ENCODE measurements at places on chromosomes 7 and 10.

- DNase-seq, result no peak
Observed at GRCh38 chr7:42549866-42550485, 313.0 kb upstream of the GLI3 start.

- DNase-seq, result no peak
Observed at GRCh38 chr10:121900443-121901174, 27.2 kb downstream of the ATE1 start.

GRCh38 chr7:28060371-28060950, 120.1 kb downstream of the JAZF1 start:
- DNase-seq, result no peak

- DNase-seq, result no peak
Observed at GRCh38 chr7:134332892-134333291, 16.2 kb upstream of the SLC35B4 start.

DNA sequence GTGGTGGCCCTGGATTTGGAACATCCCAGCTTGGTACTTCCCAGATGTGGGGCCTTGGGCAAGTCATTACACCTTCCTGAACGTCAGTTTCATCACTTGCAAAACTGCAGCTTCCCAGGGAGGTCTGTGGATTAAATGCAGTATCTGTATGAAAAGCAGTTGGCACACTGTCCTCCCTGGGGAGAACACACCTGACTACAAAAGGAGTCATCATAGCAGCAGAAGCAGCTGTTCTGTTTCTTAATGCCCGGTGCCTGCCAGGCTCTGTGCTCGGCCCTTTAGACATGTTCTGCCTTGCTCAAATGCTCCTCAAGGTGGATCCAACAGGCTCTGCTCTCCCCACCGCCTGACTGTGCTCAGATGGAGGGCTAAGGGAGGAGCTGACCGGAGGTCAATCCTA, 31.0 kb downstream of the CDCA7L start:
- DNase-seq, result no peak

- no peak for DNase-seq
Observed at GRCh38 chr10:101136007-101136707, 5.1 kb downstream of the TLX1 start.

DNA sequence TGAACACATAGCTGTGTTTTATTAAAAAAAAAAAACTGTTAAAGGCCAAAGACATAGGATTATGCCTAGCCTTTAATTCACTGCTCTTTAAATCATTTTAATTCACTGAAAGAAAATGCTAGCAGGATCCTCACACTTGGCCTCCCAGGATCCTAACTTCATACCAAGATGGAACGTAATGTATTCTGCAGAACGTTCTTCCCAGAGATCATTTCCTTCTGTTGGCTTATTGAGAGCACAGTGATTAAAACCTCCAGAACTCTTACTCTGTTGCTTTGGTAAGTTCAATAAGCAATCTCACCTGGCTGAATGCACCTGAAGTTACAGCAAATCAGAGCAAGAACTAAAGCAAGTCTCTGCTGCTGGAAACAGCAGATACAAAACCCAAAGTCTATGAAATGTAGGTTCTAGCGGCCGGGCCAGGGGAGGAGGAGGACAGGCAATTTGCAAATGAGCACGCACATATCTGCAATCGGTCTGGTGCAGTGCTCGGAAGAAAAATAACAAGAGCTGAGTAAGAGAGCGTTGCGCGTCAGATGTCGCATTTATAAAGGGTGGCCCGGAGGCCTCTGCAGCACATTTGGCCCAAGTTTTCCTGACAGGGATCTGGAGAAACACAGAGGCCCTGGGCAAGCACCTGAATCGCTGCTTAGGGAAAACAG, 193.9 kb downstream of the FAM107B start:
- no peak for DNase-seq

DNA sequence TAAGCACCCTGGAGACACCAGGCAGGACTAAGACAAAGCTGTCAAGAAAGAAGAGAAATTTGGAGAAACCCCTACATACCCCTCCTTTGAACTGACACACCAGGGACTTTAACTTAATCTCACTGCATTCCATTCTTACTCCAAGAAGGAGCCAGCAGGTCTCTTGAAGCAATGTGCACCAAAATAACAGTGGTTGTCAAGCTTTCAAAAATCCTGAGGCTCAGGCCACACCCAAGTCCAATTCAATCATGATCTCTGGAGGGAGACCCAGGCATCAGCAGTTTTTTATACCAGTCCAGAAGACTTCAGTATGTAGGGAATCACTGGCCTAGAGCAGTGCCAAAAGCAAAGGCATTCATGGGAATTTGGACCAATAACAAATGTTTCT, 6.8 kb downstream of the SLC25A13 start:
- no peak for DNase-seq

DNA sequence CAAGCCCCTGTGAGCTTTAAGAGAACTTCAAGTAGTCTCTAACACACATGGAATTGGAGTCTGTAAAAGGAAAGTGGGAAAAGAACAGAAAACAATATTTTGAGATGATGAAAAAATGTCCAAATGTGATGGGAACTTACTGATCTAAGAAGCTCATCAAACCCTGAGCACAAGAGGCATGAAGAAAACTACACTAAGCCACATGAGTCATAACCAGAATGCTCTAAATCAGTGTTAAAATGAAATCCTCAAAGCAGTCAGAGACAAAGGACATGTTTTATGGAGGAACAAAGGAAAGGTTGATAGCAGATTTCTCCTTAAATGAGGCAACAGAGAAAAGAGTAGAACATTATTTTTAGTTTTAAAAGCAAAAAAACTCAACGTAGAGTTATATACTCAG, 37.2 kb downstream of the ZNF33A start:
- DNase-seq, result no peak

- DNase-seq, result no peak
Observed at GRCh38 chr7:44046321-44047061, 2.0 kb downstream of the DBNL start.

DNA sequence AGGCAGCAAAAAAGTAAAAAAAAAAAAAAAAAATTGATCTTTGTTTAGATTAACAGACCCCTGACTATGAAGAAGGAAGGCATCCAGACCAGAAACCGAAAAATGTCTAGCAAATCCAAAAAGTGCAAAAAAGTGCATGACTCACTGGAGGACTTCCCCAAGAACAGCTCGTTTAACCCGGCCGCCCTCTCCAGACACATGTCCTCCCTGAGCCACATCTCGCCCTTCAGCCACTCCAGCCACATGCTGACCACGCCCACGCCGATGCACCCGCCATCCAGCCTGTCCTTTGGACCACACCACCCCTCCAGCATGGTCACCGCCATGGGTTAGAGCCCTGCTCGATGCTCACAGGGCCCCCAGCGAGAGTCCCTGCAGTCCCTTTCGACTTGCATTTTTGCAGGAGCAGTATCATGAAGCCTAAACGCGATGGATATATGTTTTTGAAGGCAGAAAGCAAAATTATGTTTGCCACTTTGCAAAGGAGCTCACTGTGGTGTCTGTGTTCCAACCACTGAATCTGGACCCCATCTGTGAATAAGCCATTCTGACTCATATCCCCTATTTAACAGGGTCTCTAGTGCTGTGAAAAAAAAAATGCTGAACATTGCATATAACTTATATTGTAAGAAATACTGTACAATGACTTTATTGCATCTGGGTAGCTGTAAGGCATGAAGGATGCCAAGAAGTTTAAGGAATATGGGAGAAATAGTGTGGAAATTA, 19.4 kb downstream of the GATA3 start:
- no peak for DNase-seq

DNA sequence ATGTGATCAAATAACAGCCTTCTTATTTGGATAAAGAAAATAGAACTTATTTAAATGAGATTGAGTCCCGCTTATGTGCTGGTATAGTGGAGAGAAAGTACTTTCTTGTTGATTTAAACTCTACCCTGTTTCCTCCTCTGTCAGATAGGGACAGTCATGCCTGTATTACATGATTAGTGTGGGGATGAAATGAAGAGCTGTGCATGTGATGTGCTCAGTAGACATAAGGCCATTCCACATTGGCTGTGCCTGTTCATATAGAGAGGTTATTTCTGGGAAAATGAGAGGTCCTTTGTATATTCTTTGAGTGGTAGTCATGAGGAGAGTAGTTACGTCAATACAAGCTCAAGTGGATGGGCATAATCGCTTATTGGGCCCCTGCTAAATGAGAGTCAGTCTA, 5.7 kb downstream of the MTURN start:
- DNase-seq, result no peak

- no peak for DNase-seq
Observed at GRCh38 chr10:87639493-87639892, 20.2 kb upstream of the PAPSS2 start.

DNA sequence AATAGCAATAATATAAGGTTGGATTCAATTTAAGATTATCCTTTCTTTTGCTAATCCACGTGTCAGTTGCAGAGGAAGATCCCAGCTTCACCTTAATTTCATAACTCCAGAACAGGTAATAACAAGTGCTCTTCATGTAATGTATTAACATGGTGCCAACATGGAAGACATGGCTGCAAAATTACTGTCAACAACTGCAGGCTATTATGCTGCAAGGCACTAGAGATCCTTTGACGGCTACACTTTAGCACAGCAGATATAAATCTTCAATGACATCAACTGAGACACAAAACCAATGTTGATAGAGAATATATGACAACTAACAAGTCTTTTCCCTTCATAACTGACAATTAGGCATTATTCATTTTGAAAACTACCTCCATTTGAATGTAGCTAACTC, 96.1 kb downstream of the RNF133 start:
- no peak for DNase-seq

DNA sequence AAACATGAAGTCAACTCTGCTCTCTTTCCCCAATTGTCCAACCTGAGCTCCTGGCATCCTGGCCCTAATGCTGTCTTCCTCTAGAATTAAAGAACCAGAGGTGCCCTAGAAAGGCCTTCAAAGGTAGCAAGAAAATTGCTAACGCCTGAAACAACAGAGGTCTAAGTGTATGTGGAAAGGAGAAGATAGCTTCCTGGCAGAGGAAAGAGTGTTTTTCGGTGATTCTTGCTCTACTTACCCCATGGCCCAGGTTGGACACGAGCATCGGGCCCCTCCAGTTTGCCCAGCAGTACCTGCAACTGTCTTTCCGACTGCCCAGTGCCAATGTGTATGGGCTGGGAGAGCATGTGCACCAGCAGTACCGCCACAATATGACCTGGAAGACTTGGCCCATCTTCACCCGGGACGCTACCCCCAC, 22.2 kb downstream of the MGAM2 start:
- DNase-seq, result no peak

DNA sequence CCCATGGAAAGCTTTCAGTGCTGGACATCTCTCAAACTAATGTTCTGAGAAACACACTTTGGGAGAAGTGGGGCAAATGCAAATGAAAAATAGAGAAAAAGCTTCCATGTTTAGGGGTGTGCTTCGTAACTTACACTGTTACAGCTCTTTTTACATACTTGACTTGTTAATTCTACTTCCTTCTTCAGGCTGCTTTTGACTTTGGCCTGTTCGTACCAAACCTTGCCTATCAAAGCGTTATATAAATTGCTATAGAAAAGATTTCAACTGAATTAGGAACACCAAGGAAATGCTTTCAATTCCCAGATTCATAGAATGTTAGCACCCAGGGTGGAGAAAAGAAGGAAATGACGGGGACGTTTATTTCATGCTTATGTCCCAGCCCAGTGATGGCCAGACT, 140.8 kb upstream of the PRR15 start:
- no peak for DNase-seq

GRCh38 chr10:43846187-43846680, 197.6 kb upstream of the ZNF32 start:
- no peak for DNase-seq

GRCh38 chr10:85902051-85902450, 464.5 kb downstream of the GRID1 start:
- no peak for DNase-seq

DNA sequence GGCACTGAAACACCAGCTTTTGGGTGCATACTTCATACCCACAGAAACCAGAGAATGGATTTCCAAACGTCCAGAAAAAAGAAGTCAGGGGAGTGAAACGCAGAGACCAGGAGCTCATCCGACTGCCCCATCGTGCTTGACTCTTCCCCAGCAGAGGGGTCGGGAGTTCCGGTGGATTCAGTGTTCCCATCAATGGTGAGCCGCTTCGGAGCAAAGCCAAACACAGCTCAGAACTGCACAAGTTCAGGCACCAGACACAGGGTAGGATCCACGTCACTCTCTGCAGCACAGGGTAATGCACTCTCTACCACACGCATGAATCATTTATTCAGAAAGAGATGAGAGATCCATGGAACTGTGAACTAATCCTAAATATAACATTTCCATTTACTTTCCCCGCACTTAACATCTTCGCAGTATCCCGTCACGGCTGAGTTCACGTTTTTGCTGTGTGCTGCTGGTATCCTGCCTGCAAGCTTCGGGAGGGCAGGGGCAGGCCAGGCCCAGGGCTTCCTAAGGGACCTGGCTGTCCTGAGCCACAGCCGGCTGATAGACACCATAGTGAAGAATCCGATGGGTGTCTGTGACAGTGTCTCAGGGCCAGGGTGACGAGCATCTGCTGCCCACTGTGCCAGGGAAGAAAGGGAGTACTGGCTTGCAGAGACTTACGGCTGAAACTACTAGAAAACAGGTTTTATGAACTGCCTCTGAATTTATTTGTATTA, 545.3 kb downstream of the PTPRN2 start:
- no peak for DNase-seq

DNA sequence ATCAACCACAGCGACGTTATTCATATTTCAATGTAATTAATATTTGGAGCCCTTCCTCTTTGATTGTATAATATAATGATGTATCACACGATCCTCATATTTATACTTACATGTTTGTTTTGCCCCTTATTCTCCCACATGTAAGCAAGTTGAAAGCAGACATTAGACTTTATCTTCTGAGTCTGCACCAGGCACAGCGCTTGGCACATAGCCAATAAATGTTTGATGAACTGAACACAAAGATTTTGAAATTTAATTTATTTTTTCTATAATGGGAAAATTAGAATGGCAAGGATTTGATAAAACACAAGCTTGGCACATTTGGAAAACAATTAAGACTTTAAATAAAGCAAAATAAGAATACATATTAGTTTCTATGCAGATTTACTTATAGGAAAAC, 31.6 kb downstream of the ZFAND4 start:
- DNase-seq, result no peak

DNA sequence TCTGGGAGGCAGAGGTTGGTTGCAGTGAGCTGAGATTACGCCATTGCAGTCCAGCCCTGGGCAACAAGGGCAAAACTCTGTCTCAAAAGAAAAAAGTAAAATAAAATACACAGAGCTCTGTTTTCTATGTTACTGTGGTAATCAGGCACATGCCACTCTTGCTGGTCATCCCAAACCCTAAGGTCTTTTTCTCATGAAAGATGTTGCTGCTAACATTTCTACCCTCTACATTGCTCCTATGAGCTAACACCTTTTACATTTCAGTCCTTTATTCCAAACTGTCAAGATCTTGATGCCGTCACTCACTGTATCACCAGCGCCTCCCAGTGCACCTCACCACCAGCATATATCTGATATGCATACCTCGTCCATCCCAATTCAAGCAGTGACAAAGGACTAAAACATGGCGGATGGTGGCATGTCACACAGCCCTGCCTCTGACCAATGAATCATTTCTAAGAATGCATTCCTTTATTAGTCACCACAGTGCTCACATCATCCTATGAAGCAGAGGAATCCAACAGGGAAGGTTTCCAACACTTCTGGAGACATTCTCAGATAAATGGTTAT, 4.3 kb downstream of the DAGLB start:
- no peak for DNase-seq

- DNase-seq, result no peak
Observed at GRCh38 chr10:80542053-80542452, 4.4 kb downstream of the SH2D4B start.

- no peak for DNase-seq
Observed at GRCh38 chr7:30596014-30596641, 1.4 kb downstream of the GARS1 start.

Data from hippocampal formation (tissue), 2 donors.